ENCODE measurements at places on chromosomes 1 and 21. TPM values are rescaled to one million over a fixed set of nuclear protein-coding genes. Genes with fewer than 3 reads are reported as not detected.

DNA sequence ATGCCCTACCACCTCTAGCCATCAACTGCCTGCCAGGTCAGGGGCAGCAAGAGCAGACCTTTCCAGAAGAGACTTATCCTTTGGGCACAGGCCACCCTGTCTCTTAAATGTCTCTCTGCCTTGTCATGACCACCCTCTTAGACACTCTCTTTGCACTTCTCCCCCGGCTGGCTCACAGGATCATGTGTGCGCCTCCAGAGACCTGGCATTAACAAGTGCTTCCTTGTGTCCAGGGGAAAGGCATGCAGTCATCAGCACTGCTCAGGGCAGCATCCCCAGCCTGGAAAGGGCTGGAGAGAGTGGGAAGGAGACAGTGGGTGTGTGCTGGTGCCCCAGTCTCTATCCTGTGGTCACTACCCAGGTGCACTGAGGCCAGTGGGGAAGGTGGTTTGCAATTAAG is 85.2 kb upstream of the TLR5 start:
- no peak overlapping the region for H3K4me3 ChIP-seq
- H3K4me1 ChIP-seq: peaks cover 30% of the 10 kb centered on the region
- no peak for DNase-seq
- no peaks in the 10 kb centered on the region for H3K27me3 ChIP-seq

GRCh38 chr1:206672011-206672688 is 12.6 kb upstream of the MAPKAPK2 start:
- H3K27ac ChIP-seq: no peak overlapping the region
- H3K4me3 ChIP-seq: no peak overlapping the region
- peaks cover 12% of the 10 kb centered on the region for H3K36me3 ChIP-seq
- peaks cover 27% of the 10 kb centered on the region for H3K27me3 ChIP-seq
- peaks cover 11% of the 10 kb centered on the region for H3K4me1 ChIP-seq

DNA sequence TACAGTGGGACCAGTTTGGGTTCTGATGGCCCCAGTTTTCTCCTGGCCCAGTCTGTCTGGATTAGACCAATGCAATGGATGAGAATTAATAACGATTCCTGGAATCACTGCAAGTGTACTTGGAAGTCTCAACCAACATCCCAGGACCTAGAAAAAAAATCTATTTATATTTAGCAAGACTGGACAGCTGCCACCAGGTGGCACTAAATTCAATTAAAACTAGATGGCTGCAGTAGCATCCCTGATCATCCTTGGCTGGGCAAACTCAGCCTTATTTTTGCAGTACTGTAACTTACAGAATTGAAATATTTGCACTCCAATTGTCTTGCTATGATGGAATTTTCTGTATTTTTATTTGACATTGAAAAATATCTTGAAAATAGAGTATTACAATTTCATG is 165.7 kb downstream of the NCAM2 start:
- no peak for DNase-seq
- H3K4me1 ChIP-seq: no peaks in the 10 kb centered on the region
- no peaks in the 10 kb centered on the region for H3K36me3 ChIP-seq
- no peak overlapping the region for H3K27ac ChIP-seq
- H3K4me3 ChIP-seq: no peak overlapping the region
- H3K27me3 ChIP-seq: no peaks in the 10 kb centered on the region

- DNase-seq: no peak
- H3K4me3 ChIP-seq: peak overlapping the region; percentile 67
- H3K27me3 ChIP-seq: no peaks in the 10 kb centered on the region
- H3K27ac ChIP-seq: peak overlapping the region; percentile 47
- no peaks in the 10 kb centered on the region for H3K36me3 ChIP-seq
Measured at GRCh38 chr1:246483569-246483933, 23.5 kb downstream of the SMYD3 start.

DNA sequence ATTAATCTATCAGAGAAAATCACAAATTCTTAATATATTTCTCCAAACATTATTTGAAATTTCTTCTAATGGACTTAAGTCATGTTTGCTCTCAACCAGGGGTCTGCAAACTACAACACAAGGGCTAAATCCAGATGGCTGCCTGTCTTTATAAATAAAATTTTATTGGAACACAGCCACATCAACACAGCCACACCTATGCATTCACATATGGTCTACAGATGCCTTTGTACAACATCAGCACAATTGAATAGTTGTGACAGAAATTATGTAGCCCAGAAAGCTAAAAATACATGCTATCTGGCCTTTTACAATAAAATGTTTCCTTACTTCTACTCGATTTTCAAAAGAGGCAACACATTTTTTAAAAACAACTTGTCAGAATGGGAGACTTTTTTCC is 103.9 kb downstream of the DPYD start:
- H3K27me3 ChIP-seq: no peaks in the 10 kb centered on the region
- H3K4me3 ChIP-seq: no peak overlapping the region
- peaks cover 9% of the 10 kb centered on the region for H3K36me3 ChIP-seq
- no peak overlapping the region for H3K27ac ChIP-seq
- peaks cover 11% of the 10 kb centered on the region for H3K4me1 ChIP-seq
- DNase-seq: no peak

GRCh38 chr1:81364088-81364487 is 436.6 kb upstream of the ADGRL2 start:
- no peaks in the 10 kb centered on the region for H3K4me1 ChIP-seq
- no peak overlapping the region for H3K4me3 ChIP-seq
- no peak for DNase-seq
- H3K27me3 ChIP-seq: no peaks in the 10 kb centered on the region
- no peak overlapping the region for H3K27ac ChIP-seq

OR2T2 gene
- total RNA-seq: 0.15 TPM

LRRC53 gene
- not detected for total RNA-seq

Measured in T-helper 17 cell (primary cell).